ENCODE measurements at places on chromosomes 16 and 17.

- DNase-seq = no peak
These were observed 109.7 kb downstream of the VAT1L start for GRCh38 chr16:77897831-77898605.

GRCh38 chr16:3304370-3304769, 860 bp downstream of the TIGD7 start:
- DNase-seq = no peak

DNA sequence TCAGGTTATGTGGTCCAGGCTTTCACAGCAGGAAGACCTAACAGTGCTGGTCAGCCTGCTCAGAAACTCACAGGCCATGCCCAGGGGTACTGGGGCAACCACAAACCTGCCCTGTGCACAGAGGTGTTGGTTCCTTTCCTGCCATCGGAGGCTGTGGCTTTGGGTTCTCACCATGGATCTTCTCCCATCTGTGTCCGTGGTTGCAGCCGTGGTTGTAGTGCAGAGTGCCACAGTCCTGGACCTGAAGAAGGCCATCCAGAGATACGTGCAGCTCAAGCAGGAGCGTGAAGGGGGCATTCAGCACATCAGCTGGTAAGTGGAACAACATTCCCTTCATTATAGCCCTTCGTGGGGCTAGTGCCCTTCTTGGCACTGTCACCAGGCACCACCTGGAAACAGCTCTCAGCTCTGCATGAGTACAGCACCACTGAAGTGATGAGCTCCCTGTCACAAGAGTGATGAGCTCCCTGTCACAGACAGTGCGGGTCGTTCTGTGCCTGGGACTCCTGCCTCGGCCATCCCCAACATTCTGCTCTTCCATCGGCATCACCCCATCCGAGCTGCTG, 2.0 kb downstream of the SNRNP25 start:
- DNase-seq = no peak

GRCh38 chr16:75483222-75483621, 12.0 kb downstream of the CHST6 start:
- DNase-seq = no peak
